Body of pancreas (tissue), 4 donors: ENCODE measurements at places on chromosomes 16 and 17. TPM values are rescaled to one million over a fixed set of nuclear protein-coding genes. Genes with fewer than 3 reads are reported as not detected.

BHLHA9 gene
- total RNA-seq = not detected

- no peak overlapping the region for H3K4me3 ChIP-seq
- no peaks in the 10 kb centered on the region for H3K4me1 ChIP-seq
- DNase-seq = no peak
- H3K27me3 ChIP-seq = no peaks in the 10 kb centered on the region
Measured at GRCh38 chr17:76752006-76752405, 14.1 kb downstream of the MFSD11 start.

DNA sequence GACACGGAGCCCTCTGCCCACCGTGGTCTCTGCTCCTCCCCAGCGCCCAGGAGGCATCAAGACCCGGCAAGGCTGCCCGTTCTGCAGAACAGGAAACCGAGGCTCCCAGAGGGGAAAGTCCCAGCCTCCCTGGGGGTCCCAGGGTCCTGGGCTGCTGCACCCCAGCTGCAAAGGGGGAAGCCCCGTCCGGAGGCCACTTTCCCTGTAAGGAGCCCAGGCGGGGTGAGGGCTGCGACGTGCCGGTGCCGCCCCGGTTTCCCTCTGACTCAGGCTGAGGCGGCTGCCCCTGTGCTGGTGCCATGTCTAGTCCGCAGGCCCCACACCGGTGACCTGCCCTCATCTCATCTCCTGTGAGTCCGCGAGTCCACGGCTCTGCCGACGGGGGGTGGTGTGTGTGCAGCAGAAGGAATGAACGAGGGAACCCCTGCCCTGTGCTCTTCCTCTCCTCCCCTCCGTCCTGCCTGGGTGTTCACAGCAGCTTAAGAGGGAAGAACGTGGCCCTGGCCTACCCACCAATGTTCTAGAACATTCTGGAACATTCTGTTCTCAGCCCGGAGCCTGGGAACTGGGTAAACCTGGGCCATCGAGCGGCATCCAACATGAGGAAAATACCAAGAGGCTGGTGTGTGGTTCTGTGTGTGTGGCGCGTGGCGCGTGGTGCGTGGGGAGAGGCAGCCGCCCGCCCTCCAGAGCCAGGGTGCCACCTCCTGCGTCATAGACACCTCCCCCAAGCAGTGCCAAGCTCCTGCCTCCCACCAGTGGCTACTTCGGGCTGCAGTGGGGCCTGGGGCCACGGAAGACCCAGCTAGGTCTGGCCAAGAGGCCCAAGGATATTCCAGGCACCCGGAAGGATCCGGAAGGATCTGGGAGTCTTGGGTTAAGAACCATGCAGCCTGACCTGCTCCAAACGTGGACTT is 7.0 kb upstream of the CBFA2T3 start:
- no peak overlapping the region for H3K4me3 ChIP-seq
- no peaks in the 10 kb centered on the region for H3K36me3 ChIP-seq
- DNase-seq = no peak
- no peaks in the 10 kb centered on the region for H3K4me1 ChIP-seq
- no peak overlapping the region for H3K27ac ChIP-seq
- H3K27me3 ChIP-seq = no peaks in the 10 kb centered on the region

DNA sequence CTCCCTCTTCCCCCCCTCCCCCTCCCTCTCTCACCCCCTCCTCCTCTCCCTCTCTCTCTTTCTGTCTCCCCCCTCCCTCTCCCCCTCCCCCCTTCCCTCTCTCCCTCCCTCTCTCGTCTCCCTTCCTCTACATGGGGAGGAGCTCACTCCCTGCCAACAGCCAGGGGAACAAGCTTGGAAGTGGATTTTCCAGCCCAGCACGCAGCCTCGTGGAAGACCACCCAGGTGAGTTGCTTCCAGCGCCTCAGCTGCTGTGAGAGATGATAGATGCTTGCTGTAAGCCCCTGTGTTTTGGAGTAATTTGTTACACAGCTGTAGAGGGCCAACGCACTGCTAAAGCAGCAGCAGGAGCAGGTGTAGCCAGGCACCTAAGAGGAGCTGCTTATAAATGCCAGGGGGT is 20.8 kb downstream of the ACTG1 start:
- H3K4me3 ChIP-seq = no peak overlapping the region
- peaks cover 14% of the 10 kb centered on the region for H3K4me1 ChIP-seq
- H3K27me3 ChIP-seq = no peaks in the 10 kb centered on the region
- H3K36me3 ChIP-seq = no peaks in the 10 kb centered on the region
- H3K27ac ChIP-seq = no peak overlapping the region

DNA sequence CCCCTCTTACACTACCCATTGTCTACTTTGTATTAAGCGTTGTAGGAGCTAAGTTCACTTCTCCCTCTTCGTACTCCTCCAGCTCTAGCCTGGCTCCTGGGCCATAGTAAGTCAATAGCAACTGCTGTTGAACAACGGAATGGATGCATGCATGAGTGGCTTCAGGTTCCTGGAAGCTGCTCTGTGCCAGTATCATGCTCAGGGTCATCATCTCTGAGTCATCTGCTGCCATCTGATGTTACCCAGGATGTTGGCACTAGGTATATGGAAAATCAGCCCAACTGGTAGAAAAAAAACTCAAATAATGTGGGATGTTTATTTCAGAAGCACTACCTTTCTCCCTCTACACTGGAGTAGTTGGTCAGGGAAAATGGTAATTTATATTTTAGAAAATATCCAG is 536.8 kb downstream of the NPIPA7 start:
- H3K36me3 ChIP-seq = no peaks in the 10 kb centered on the region
- peaks cover 5% of the 10 kb centered on the region for H3K27me3 ChIP-seq
- no peak overlapping the region for H3K27ac ChIP-seq
- H3K4me3 ChIP-seq = no peak overlapping the region

GRCh38 chr17:56468840-56469239 is 124.7 kb upstream of the NOG start:
- H3K27ac ChIP-seq = no peak overlapping the region
- DNase-seq = no peak
- H3K36me3 ChIP-seq = no peaks in the 10 kb centered on the region
- H3K4me3 ChIP-seq = no peak overlapping the region
- no peaks in the 10 kb centered on the region for H3K27me3 ChIP-seq

PDE6G gene
- not detected for total RNA-seq

- no peak overlapping the region for H3K27ac ChIP-seq
- DNase-seq = no peak
- H3K36me3 ChIP-seq = no peaks in the 10 kb centered on the region
- no peaks in the 10 kb centered on the region for H3K27me3 ChIP-seq
Measured at GRCh38 chr16:11389631-11390565, 44.6 kb downstream of the RMI2 start.

GRCh38 chr17:43140396-43141332 is 15.5 kb upstream of the BRCA1 start:
- H3K27ac ChIP-seq = no peak overlapping the region

- H3K27me3 ChIP-seq = no peaks in the 10 kb centered on the region
- no peak for DNase-seq
- H3K36me3 ChIP-seq = no peaks in the 10 kb centered on the region
- no peak overlapping the region for H3K4me3 ChIP-seq
- no peaks in the 10 kb centered on the region for H3K4me1 ChIP-seq
Measured at GRCh38 chr16:66197668-66198278, 168.7 kb upstream of the CDH5 start.

DNA sequence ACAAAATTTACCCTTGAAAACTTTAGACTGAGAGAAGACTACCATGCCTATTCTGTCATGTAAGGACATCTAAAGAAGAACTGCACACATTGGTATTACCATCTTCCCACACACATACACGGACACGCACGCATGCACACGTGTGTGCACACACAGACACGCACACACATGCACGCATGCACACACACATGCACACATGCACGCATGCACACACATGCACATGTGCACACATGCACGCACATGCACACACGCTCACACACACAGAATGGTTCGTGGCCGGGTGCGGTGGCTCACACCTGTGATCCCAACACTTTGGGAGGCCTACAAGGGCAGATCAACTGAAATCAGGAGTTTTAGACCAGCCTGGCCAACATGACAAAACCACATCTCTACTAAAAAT is 296.9 kb upstream of the HSBP1 start:
- H3K4me3 ChIP-seq = no peak overlapping the region
- H3K27me3 ChIP-seq = no peaks in the 10 kb centered on the region
- no peak overlapping the region for H3K27ac ChIP-seq
- DNase-seq = no peak
- H3K4me1 ChIP-seq = no peaks in the 10 kb centered on the region

GRCh38 chr17:12546983-12547382 is 118.7 kb upstream of the MYOCD start:
- H3K4me3 ChIP-seq = no peak overlapping the region
- H3K4me1 ChIP-seq = no peaks in the 10 kb centered on the region
- no peak for DNase-seq
- H3K27me3 ChIP-seq = no peaks in the 10 kb centered on the region
- no peaks in the 10 kb centered on the region for H3K36me3 ChIP-seq

GRCh38 chr17:50562242-50563091 is 2.0 kb downstream of the CACNA1G start:
- no peaks in the 10 kb centered on the region for H3K27me3 ChIP-seq
- H3K36me3 ChIP-seq = no peaks in the 10 kb centered on the region
- no peak overlapping the region for H3K4me3 ChIP-seq
- H3K27ac ChIP-seq = no peak overlapping the region
- DNase-seq = no peak
- H3K4me1 ChIP-seq = peaks cover 29% of the 10 kb centered on the region

- no peak overlapping the region for H3K27ac ChIP-seq
- H3K4me1 ChIP-seq = no peaks in the 10 kb centered on the region
Measured at GRCh38 chr16:27446721-27447120, 44.7 kb downstream of the IL21R start.
